Esophagus squamous epithelium (tissue), 5 donors: ENCODE measurements at places on chromosomes 1 and 21.

DNA sequence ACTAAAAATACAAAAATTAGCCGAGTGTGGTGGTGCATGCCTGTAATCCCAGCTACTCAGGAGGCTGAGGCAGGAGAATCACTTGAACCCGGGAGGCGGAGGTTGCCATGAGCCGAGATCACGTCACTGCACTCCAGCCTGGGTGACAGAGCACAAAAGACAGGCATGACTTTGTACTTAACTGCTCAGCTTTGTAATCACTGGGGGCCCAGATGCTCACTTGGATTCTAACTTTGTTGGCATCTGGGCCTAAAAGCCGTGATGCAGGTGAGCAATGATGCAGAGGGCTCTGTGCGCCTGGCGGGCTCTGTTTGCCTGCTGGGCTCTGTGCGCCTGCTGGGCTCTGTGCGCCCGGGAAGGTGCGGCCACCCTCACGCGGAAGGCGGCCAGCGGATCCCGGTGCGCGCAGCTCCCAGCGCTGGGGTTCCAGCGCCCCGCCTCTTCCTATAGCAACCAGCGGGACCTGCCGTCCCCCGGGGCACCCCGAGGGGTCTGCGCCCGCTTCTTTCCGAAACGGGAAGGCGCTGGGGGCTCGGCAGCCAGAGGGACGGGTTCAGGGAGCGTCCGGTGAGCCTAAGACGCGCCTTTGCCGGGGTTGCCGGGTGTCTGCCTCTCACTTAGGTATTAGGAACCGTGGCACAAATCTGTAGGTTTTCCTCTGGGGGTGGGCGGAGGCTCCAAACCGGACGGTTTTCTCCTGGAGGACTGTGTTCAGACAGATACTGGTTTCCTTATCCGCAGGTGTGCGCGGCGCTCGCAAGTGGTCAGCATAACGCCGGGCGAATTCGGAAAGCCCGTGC, 31.7 kb downstream of the PRMT2 start:
- H3K27me3 ChIP-seq: no peaks in the 10 kb centered on the region
- H3K4me3 ChIP-seq: peak overlapping the region; percentile 44
- DNase-seq: no peak
- H3K36me3 ChIP-seq: peaks cover 3% of the 10 kb centered on the region

GRCh38 chr1:160755461-160755860, 16.4 kb downstream of the SLAMF7 start:
- no peak overlapping the region for H3K4me3 ChIP-seq
- no peak overlapping the region for H3K27ac ChIP-seq
- H3K4me1 ChIP-seq: no peaks in the 10 kb centered on the region
- no peak for DNase-seq

GRCh38 chr21:46316708-46317324, 6.9 kb downstream of the C21orf58 start:
- H3K27ac ChIP-seq: no peak overlapping the region
- H3K27me3 ChIP-seq: no peaks in the 10 kb centered on the region
- H3K4me3 ChIP-seq: no peak overlapping the region
- H3K36me3 ChIP-seq: no peaks in the 10 kb centered on the region
- no peaks in the 10 kb centered on the region for H3K4me1 ChIP-seq
- DNase-seq: no peak

DNA sequence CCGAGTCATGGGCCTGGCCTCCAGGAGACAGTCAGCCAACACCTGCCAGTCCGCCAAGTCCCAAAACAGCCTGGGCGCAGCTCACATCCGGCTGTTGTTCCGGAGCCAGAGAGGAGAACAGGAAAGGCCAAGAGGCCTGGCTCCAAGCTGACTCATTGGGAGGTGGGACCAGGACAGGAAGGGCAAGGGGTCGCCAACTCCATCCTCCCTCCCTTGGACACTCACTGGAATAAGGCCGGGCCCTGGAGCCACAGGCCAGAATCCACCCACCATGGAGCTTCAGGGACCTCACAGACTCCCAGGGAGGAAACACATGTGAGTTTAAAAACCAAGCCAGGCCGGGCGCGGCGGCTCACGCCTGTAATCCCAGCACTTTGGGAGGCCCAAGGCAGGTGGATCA, 25.1 kb upstream of the CLIC4 start:
- H3K4me3 ChIP-seq: no peak overlapping the region
- H3K27me3 ChIP-seq: no peaks in the 10 kb centered on the region
- H3K27ac ChIP-seq: peak overlapping the region; percentile 69
- peaks cover 12% of the 10 kb centered on the region for H3K4me1 ChIP-seq
- peak; percentile 15 for DNase-seq

DNA sequence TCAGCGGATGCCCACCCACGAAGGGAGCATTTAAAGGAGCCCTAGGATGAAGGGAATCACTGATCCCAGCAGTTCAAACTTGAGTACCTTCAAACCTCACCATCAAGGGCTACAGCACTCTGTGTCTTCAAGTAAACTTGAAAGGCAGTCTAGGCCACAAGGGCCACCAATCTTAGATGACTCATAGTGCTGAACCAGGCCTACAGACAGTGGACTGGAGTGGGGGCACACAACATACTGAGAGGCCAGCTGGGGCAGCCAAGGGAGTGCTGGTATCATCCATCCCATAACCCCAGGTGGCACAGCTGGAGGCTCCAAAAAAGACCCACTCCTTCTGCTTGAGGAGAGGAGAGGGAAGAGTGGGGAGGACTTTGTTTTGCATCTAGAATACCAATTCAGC, 345.4 kb downstream of the DUSP10 start:
- H3K36me3 ChIP-seq: no peaks in the 10 kb centered on the region
- DNase-seq: no peak
- H3K27me3 ChIP-seq: no peaks in the 10 kb centered on the region
- H3K4me1 ChIP-seq: no peaks in the 10 kb centered on the region
- no peak overlapping the region for H3K4me3 ChIP-seq
- no peak overlapping the region for H3K27ac ChIP-seq

DNA sequence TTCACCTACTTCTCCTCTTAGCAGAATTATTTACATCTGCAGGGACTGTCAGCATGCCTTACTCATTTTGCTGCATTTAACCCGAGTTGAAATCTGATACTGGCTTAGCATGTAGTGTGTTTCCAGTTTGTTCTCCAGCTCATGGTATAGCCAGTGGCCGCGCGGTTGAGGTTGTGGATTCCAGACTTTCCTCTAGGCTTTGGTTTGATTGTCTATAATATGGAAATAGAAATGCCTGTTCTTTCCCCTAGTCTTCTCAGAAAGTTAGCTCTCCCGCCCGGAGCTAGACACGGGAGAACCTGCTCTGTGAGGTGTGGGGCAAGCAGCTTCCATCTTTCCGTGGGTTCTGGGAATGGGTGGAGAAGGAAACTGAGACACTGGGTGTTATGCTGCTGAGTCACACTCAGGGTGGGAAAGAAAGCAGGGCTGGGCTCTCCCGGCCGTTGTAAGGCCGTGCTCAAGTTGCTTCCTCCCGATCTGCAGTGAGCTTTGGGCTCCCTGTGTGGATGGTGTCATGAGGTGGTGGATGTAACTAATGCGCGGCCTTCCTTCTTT, 206.8 kb upstream of the TMEM51 start:
- peak overlapping the region; percentile 88 for H3K27ac ChIP-seq
- H3K27me3 ChIP-seq: no peaks in the 10 kb centered on the region
- no peaks in the 10 kb centered on the region for H3K36me3 ChIP-seq

- no peak overlapping the region for H3K4me3 ChIP-seq
- H3K27me3 ChIP-seq: no peaks in the 10 kb centered on the region
- H3K4me1 ChIP-seq: no peaks in the 10 kb centered on the region
- DNase-seq: no peak
Measured at GRCh38 chr1:55128418-55128995, 86.7 kb downstream of the USP24 start.

- no peak overlapping the region for H3K27ac ChIP-seq
- H3K36me3 ChIP-seq: no peaks in the 10 kb centered on the region
- no peak overlapping the region for H3K4me3 ChIP-seq
Measured at GRCh38 chr1:66770240-66770639, 18.0 kb downstream of the DYNLT5 start.

DNA sequence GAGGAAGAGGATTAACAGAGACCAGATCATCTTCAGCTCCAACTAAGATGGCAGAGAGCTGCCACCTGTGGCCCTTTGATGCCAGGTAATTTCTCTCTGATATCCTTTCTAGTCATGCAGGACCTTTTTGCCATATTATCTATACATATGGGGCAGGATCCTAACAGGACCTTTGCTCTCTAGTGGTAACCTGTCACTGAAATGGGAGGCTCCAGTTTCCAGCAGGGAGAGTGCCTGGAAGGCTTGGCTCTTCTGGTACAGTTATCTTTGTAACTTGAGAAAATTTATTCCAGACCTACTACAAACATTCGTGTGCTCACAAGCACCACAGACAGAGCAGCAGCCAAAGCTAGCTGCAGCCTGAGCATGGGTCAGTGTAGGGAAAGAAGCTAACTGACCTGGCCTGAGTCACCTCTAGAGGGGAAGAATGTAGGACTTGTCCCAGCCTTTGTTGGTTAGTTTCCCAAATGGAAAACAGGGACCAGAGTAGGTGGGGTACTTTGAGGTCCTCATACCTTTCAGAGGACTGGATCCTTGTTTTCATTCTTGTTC, 86.5 kb upstream of the MACF1 start:
- peaks cover 36% of the 10 kb centered on the region for H3K4me1 ChIP-seq
- H3K27ac ChIP-seq: no peak overlapping the region
- H3K27me3 ChIP-seq: no peaks in the 10 kb centered on the region
- no peak overlapping the region for H3K4me3 ChIP-seq
